Activated CD8-positive, alpha-beta memory T cell treated with anti-CD3 and anti-CD28 coated beads for 24 hours (primary cell): ENCODE measurements at places on chromosomes 1 and 21.
A peak's percentile ranks its signal among the peaks of the same experiment; 100 is the strongest.

DNA sequence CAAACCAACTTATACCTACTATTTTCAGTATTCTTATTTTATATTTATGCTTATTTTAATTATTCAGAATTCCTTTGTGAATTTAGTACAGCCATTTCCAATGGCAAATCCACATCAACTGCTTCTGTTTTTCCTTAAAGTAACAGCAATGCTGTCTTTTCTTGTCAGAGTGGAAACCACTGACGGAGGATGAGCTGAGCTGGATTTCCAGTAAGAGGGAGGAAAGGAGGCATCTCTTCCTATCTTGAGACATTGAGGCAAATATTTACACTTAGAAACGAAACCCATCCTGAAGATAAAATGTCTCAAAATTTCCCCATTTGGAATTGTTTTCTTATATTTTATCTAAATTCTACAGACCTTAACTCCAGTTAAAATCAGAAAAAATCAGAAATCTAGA is 66.1 kb upstream of the SLC44A3 start:
- DNase-seq = no peak

- DNase-seq = no peak
These were observed 263.4 kb downstream of the HHIPL2 start for GRCh38 chr1:222284466-222284865.

GRCh38 chr1:107804134-107804533 is 160.8 kb downstream of the VAV3 start:
- no peak for DNase-seq

DNA sequence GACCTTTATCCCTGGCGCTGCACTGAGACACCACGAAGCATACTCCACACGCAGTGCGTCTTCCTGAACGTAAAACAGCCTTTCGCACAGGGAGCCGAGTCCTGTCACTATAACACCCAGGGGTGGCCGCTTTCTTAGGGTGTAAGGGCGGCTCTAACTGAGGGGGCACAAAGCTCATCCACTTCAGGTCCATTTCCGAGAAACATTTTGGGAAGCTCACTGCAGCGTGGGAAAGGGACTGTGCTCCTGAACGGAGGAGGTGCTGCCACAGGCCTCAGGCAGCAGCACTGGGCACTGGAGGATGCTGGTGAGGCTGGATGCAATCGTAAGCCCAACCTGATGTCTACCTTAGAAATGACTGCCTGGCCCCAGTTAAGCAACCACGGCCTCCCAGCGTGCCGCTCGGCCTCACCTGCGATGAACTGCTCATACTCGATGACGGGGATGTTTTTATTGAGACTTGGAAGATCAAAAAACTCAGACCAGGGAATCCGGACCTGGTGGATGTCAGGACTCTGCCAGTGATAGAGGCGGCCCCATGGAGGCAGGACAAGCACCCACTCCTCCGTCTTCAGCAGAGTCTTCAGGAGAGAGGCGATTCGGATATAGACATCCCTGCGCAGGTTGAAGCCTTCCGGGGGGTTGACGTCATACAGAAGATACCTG is 2.3 kb downstream of the POFUT2 start:
- DNase-seq = peak; percentile 43

GRCh38 chr21:35525443-35525842 is 476.3 kb upstream of the RUNX1 start:
- DNase-seq = no peak

DNA sequence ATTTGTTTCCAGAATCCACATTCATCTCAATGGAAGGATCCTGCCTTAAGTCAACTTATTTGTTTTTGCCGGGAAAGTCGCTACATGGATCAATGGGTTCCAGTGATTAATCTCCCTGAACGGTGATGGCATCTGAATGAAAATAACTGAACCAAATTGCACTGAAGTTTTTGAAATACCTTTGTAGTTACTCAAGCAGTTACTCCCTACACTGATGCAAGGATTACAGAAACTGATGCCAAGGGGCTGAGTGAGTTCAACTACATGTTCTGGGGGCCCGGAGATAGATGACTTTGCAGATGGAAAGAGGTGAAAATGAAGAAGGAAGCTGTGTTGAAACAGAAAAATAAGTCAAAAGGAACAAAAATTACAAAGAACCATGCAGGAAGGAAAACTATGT is 2.6 kb downstream of the GADD45A start:
- DNase-seq = no peak

DNA sequence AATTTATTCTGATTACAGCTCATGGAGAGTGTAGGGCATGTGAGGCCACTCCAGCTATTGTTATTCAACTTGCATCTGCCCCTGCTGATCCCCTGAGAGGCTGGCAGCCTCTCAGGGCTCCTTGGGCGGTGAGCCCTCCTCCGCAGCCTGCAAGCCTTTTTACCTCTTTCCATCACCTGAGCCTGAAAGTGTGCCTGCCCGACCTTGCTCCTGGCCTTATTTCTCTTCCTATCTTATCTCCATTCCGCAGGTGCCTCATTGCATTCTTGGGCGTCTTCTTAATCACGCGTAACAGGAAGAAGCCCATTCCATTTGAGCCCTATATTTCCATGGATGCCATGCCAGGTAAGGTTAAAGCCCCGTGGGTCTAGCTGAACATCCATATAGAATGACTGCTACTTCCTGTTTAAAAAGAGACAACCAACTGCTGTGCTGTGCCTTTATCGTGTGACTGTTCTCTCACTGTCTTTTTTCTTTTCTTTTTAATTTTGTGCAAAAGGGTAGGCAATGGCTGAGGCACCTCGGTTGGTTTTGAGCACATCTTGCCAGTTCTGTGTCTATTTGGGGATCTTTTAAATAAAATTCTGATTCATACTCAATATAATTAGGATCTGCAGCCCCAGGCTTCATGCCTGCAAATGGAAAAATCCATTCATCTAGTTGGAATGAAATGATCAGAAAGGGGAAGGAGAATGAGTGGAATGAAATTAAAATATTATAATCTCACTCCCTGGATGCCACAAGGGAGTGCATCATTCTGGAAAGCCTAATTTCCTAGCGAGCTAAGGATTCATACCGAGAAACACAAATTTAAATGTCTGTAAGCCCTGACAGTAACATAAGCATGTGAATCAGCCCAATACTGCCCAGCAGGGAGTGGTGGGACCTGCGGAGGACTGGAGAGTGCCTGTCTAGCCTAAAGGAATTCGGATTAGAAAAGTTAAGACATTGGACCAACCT is 38.6 kb upstream of the RCAN3 start:
- DNase-seq = no peak

DNA sequence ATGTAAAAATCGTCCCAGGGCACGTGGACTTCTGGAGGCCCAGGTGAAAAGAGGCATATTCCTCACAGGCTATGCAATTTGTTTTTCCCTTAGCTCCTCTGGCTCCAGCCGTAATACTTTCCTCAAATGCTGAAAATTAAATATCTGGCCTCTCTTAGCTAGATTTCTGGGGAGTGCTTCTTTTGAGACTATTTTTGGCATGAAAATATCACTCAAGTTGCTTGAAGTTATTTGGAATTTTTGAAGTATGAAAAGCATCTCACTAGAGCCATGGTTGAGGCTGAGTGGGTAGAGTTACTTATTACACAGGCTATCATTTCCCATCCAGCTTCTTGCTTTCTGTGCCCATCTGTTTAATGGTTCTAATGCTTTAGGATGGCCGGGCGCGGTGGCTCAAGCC is 59.7 kb downstream of the MYOM3 start:
- no peak for DNase-seq

- DNase-seq = no peak
These were observed 15.8 kb downstream of the UBE2G2 start for GRCh38 chr21:44785620-44786335.

- DNase-seq = no peak
These were observed 135.5 kb downstream of the SDCCAG8 start for GRCh38 chr1:243391355-243391754.

DNA sequence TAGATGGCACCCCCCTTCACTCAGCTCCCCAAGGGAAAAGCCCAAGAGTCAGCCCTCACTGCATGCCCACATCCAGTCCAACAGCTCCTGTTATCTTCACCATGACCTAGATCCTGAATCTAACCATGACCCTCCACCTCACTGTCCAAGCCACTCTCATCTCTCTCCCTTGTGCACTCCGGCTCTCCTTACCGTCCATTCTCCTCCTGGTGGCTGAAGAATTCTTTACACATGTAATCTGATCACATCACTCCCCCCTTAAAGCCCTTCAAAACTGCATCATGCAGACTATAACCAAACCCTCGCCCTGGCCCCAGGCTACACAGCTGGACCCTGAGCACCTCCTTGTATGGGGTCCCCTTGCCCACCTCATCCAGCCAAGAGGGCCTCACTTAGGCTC is 14.0 kb upstream of the PAQR7 start:
- no peak for DNase-seq

DNA sequence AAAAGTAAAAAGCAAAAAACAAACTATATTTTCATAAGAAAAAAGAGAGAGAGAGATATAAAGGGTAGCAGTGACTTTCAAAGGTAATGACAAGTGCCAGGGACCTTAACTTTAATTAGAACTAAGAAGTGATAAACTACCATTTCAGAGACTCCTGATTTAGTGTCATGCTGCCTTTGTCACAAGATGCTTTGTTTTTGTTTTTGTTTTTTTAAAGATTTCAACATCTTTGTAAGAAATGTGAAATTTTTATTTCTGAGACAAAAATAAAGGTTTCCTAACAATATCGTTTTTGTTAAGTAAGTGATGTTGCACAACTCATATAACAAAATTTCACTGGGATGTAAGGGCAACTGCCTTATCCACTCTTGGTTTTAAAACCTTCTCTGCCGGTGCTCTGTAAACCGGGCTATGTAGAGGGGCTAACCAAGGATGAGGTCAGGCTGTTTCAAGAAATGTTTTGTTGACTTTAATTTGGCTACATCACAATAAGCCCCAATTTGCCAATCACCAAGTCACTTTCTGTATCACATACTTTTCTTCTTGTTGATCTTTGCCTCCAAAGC is 35.2 kb upstream of the SYT2 start:
- no peak for DNase-seq

- DNase-seq = no peak
These were observed 16.9 kb downstream of the METTL13 start for GRCh38 chr1:171798311-171798710.

DNA sequence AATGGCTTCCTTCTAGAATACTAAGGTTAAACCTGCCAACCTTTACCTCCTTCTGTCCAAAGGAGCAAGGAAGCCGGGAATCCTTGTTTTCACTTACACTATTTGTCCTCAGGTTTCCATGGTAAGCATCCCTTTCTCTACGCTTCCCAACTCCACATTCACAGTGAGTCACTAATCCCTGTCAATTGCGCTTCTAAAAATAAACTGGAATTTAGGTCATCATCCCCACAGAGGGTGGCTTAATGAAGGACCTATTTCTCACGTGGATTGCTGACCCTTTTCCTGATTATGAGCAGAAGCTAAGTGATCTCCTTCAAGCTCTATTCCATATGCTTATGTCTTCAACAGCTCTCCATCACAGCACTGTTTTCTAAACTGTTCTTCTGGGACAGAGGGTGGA is 39.9 kb upstream of the ABCA4 start:
- DNase-seq = no peak

DNA sequence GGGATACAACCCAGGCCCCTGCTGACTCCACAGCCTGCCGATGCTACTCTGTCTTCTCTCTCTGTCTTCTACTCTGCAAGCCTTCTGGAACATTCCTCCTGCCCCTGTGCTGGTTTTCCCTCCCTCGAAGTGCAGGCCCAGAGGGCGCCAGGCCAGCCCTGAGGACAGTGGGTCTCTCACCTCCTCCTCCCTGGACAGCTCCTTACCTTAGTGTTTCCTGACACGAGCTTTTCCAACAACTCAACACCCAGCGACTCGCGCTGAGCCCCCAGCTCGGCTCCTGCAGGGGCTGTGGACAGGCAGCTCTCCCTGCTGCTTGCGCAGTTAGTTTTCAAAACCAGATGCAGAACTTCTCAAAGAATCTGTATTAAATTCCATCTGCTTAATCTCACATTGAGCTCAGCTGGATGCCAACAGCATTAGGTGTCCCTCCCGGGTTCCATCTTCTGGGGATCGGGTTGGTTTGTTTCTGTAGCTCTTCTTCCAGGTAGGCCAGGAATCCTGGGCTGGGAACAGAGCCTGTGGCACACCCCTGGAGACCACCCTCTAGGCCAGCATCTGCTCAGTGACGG is 54.2 kb downstream of the PTPRU start:
- no peak for DNase-seq

- DNase-seq = no peak
These were observed 34.6 kb upstream of the CD55 start for GRCh38 chr1:207286786-207287468.

- no peak for DNase-seq
These were observed 1.2 kb downstream of the ABCB10 start for GRCh38 chr1:229557200-229557850.

- no peak for DNase-seq
These were observed 387.6 kb downstream of the LTN1 start for GRCh38 chr21:28604946-28605537.

- DNase-seq = no peak
These were observed 1.3 kb downstream of the PRAMEF12 start for GRCh38 chr1:12774801-12775345.

- no peak for DNase-seq
These were observed 498.1 kb downstream of the KIF26B start for GRCh38 chr1:245652660-245653427.
